Omental fat pad (tissue), 4 donors: ENCODE measurements at places on chromosomes 5 and 9. TPM values are rescaled to one million over a fixed set of nuclear protein-coding genes. Genes with fewer than 3 reads are reported as not detected.
A peak's percentile ranks its signal among the peaks of the same experiment; 100 is the strongest.

The NUTM2F gene
- not detected for total RNA-seq

The MYMK gene
- total RNA-seq, result not detected

The CDC20B gene
- not detected for total RNA-seq

The LCN9 gene
- total RNA-seq, result not detected

The SV2C gene
- 0.09 TPM for total RNA-seq

The MPDZ gene
- 83.9 TPM for total RNA-seq

The PRKAA1 gene
- 67.1 TPM for total RNA-seq

The CATSPER3 gene
- total RNA-seq, result not detected

The DMRT3 gene
- not detected for total RNA-seq

DNA sequence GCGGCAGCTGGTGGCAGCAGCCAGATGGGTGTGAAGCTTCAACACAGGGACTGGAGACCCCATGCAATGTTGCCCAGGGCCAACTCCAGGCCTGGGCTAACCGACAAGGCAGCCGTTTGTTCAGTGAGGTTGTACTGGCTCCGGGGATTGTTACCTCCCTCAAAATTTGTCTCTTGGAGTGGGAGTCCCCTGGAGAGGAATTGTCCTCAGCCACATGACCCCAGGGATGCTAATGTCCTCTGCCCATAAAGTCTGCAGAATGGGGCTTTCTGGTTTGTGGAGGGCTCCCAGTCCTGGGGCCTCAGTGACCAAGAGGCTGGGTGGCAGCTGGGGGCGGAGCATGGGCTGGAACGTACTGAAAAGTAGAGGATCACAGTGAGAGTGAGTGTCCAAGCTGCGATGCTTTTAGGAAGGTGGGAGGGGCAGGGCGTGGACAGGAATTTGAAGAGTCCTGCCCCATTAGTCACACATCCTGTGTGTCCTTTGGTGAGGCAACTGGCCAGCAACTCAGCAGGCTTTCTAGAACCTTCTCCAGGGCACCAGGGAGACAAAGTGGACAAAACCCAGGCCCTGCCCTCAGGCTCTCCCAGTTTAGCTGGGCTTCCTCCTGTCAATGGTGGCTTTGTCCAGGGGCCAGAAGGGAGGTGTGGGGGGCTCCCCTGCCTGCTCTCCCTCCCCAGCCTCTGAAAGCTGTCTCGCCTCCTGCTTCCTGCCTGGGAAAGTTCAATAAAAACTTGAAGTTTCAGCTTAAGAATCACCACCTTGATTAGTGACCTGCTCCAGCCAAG lies 114.0 kb downstream of the NSG2 start:
- DNase-seq, result no peak

DNA sequence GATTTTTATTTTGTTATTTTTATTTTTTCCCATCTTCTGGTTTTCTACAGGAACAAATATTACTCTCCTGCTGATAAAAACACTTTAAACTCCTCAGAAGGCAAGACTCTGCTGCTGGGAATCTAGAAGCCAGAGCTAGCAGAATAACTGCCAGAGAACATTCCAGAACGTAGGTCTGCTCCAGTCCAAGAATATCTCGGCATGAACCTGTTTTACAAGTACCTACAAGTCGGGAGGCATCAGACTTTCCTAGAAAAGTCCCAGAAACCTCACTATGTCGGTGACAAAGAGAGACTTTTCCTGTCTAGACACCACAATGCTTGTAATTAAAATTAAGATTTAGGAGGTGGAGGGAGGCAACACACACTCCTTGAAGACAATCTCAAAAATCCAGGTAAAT lies 41.4 kb downstream of the FABP6 start:
- no peak for DNase-seq

DNA sequence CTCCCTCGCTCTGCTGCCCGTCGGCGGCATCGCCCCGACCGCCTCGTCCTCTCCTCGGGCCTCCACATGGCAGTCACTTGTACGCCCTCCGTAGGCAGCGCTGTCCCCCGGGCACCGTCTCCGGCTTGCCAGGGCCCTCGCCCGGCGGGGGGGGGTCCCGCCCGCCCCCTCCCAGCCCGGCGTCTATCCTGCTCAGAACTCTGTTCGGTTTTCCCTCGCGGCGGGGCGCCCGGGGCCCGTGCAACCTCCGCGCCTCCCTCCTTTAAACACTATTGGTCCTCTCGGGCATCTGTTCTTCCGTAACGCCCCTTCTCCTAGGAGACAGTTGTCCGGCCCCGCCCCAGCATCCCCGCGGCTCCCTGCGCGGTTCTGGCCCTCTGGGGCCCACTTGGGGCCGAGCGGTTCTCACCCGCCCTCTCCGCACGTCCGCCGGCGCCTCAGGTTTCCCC lies 831 bp downstream of the ODF2 start:
- DNase-seq, result peak; percentile 30

- DNase-seq, result no peak
Measured at GRCh38 chr5:68446487-68446894, 230.9 kb downstream of the PIK3R1 start.

- no peak for DNase-seq
Measured at GRCh38 chr5:66848749-66849641, 252.8 kb downstream of the MAST4 start.

DNA sequence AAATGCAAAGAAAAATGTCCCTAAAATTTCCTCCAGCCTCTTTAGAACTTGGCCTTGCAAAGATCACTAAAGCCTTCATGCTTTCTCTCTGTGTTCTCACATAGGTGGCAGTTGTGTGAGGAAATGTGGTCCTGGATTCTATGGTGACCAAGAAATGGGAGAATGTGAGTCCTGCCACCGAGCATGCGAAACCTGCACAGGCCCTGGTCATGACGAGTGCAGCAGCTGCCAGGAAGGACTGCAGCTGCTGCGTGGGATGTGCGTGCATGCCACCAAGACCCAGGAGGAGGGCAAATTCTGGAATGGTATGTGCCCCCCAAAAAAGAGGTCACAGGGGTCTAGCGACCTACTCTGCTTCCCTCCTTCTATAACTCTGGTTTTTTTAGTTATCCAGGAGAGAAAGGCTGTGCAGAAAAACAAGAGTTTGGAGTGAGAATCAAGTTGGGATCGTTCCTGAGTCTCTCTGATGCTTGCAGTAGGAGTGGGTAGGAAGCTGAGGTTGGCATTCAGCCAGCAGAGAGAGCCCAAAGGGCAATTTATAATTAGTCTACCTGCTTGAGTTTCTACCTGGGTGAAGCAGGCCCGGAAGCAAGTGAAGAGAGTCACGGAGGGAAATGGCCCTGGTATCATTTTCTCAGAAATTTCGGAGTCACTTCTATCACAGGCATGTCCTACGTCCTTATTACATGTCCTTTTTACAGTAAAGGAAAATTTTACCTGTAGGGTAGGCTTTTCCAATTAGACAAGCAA lies 97.5 kb downstream of the RFK start:
- DNase-seq, result no peak

DNA sequence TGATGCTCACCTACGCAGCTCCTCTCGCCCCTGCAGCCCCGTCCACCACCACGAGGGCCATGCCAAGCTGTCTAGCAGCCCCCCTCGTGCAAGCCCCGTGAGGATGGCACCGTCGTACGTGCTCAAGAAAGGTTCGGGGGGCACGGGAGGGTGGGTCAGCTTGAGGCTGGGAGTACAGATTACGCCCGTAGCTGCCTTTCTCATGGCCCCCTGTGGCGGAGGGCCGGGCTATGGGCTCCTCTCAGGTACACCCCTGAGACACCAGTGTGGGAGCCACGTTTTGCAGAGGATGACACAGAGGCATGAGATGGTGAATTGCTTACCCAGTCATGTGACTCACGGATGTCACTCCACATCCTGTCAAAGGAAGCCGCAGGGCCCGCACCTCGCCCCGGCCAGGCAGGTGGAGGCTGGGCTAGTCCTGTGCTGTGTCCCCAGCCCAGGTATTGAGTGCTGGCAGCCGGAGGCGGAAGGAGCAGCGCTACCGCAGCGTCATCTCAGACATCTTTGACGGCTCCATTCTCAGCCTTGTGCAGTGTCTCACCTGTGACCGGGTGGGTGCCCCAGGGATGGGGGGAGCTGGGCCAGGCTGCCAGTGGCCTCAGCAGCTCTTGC lies 33.7 kb downstream of the USP20 start:
- DNase-seq, result no peak

- DNase-seq, result no peak
Measured at GRCh38 chr5:142561486-142562097, 124.3 kb downstream of the FGF1 start.

DNA sequence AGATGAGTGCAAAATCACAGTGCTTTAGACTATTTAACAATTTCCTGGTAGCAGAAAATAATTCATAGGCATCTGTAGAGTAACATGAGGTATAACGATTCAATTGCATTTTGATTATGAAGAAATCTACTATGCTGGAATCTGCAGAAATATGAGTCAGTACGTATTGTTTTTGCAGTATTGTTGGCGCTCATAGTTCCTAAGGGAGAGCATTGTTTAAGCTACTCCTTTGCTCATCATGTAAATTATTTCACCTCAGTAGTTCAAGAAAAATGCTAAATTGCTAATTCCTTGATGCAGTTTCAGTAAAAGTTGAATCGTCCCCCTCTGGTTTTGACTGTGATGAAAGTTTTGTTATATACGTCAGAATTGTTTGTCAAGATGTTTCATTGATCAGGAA lies 458.4 kb downstream of the HINT1 start:
- no peak for DNase-seq

DNA sequence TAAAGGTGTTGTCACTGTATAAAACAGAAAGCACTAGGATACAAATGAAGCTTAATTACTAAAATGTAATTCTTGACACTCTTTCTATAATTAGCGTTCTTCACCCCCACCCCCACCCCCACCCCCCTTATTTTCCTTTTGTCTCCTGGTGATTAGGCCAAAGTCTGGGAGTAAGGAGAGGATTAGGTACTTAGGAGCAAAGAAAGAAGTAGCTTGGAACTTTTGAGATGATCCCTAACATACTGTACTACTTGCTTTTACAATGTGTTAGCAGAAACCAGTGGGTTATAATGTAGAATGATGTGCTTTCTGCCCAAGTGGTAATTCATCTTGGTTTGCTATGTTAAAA lies 43.8 kb downstream of the NDFIP1 start:
- DNase-seq, result no peak

DNA sequence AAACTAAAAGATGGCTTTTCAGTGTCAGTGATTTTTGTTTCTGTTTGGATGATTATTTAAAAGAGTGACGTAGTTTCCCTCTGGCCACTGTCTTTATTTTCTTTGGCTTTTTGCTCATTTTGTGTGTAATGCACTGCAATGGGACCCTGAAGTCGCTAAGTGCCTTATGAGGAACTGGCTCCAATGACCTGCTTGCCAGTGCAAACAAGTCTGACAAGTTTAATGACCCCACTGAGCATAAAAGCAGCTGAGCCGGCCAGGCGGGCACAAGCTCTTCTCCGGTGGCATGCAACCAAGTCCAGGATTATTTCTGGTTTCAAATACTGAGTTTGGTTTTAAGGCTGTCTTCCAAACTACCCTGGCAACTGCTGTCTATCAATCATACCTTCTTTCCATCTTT lies 15.6 kb upstream of the GNA14 start:
- DNase-seq, result no peak

GRCh38 chr9:116250891-116251290 lies 97.3 kb downstream of the PAPPA start:
- no peak for DNase-seq

GRCh38 chr5:3139499-3139931 lies 388.0 kb upstream of the IRX2 start:
- DNase-seq, result no peak

DNA sequence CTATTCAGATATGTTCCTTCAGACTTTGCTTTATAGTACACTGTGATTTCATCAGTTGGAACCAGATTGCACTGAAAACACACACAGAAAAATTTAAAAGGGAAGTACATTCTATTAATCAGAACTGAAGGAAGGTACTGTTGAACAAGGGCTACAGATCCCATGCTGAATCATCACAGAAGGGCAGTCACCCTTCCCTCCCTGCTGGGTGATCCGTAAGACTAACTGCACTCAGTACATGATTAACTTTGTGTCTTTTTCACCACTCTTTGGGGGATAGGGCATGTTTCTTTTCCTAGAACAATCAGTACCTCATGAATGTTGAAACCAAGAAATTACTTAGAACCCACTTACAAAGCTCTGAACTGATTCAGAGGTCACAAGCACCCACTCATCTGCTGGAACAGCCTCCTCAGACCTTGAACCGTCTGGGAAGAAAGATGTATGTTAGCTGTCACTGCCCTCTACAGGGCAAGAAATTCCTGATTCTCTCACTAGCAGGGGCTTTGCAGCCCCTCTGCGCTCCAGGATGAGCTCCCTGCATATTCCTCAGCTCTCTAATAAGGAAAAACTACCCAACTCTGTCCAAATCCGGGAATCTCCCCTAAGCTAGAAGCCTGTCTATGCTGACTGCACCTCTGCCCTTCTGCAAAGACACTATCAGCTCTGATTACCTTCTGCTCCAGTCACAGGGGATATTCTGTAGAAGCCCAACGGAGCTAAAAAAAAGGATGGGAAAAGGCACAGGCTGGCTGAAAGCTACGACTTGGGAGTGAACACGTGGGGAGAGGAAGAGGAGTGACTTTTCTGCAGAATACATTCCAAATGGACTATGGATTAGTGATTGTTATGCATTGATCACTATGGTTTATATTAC lies 51.0 kb downstream of the IARS1 start:
- no peak for DNase-seq

DNA sequence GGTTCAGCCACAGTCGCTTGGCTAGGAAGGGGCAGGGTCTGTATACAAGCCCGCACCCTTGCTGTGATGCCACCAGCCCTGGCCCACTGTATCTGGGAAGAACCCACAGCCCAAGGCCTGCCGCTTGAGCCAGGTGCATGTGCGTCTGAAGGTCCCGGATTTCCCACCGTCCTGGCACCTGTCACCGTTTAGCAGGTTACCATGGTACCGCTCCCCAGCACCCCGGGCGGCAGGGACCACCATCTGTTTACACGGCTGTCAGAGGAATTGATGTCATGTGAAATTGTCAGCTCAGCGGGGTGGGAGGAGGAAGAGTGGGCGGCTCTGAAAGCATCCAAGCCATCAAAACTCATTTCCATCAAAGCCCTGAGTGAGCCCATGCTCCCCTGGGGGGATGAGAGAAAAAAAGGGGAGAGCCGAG lies 92.7 kb downstream of the HRH2 start:
- no peak for DNase-seq
